ENCODE measurements at places on chromosomes 1 and 21. TPM values are rescaled to one million over a fixed set of nuclear protein-coding genes. Genes with fewer than 3 reads are reported as not detected.

- DNase-seq: peak; percentile 23
Observed at GRCh38 chr1:1462318-1462966, 9.1 kb upstream of the ATAD3B start.

- DNase-seq: no peak
Observed at GRCh38 chr1:56811331-56811730, 7.9 kb downstream of the FYB2 start.

- no peak for DNase-seq
Observed at GRCh38 chr1:91148641-91149069, 126.8 kb upstream of the ZNF644 start.

DNA sequence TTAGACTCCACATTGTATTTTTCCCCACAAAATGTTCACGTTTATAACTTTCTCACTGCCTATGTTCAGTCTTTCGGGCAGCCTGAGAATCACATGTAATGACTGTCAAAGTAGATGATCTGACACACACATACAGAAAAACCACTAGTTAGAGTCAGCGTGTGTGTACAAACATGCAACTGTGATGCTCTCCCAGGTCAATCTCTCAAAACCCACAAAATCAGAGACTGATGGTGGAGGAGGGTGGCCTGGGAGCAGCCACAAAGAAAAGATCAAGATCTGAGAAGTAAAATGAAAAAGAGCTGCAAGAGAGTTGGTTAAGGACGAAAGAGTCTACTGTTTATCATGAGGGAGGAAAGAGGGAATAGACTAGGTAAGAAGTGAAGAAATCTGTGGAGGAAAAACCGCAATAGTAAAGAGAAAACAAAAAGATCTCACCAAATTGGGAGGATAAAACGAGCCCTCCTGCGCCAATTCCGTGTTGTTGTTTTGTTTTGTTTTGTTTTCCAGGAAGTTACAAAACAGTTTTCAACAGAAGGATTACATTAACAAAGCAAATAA is 2.3 kb downstream of the EGLN1 start:
- no peak for DNase-seq

- no peak for DNase-seq
Observed at GRCh38 chr1:160309571-160309970, 24.6 kb upstream of the PEX19 start.

DNA sequence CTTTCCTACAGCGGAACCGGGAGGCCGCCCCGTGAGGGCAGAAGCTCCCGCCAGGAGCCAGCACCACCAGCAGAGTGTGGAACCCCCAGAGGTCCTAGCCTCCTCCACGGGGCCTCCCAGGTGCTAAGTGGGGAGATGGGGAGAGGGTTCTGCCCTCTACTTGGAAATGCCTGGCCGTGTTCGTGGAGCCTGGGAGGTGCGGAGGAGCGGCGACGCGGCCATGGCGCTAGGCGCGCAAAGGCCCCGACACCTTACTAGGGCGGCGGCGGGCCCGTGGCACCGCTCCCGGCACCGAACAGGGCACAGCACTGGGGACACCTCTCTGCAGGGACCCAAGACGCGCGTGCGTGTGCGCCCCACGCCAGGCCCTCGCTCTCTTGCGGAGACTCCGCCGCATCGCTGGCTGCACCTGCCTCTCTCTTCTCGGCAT is 1.3 kb upstream of the CACNA1E start:
- DNase-seq: no peak

GRCh38 chr1:24364975-24365678 is 46.0 kb downstream of the GRHL3 start:
- DNase-seq: no peak

DNA sequence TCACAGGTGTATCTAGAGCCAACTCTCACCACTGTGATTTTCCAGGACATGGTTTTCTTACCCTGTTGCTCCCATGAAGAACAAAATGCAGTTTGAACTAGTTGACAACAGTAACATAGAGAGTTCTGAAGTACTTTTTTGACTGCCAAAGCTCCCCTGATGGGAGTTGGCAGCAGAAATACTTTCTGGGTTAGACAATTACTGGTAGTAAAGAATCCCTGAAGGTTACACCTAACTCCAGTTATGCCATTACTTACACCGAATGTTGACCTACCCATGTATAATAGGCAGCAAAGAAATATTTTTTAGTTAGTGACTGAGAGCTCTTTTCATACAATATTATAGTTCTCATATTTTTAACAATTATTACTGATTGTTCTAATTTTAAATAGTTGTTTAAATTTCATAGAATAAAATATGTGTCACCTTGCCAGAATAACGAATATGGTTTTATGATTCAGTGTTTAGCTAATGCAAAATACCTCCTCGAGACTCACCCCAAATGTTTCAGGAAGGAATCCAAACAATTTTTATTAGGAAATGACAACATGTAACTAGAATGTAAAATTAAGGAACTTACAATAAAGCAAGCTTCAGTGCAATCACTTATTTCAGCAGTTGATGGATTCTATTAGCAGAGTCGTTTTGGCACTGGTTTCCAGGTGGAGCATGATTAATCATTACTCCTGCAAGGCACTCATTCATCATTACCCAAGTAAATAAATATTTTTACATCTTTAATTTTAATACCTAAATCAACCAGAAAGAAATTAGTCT is 237.6 kb downstream of the MRPL39 start:
- no peak for DNase-seq

GRCh38 chr1:150832597-150832996 is 24.5 kb upstream of the CTSK start:
- no peak for DNase-seq

DNA sequence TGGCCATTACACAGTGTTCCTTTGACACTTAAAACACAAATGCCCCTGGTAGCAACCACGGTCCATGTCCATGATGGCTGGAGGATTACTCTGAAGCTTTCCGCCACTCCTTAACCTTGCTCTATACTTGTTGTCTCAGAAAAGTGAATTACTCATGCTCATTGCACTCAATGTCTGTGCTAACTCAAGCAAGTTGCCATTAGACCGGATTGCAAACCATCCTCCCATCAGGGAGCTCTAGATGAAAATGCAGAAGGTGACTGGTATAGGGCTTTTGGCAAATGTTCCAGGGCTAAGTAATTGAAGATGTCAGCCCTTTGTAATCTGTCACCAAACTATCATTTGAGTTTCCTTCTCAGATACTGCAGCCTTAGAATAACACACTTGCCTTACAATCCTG is 1288.3 kb upstream of the B3GALT2 start:
- DNase-seq: no peak

The LCE3D gene
- total RNA-seq: not detected

The TGFB2 gene
- total RNA-seq: not detected

The LCE1F gene
- not detected for total RNA-seq

The MIB2 gene
- 45.7 TPM for total RNA-seq

The HLX gene
- total RNA-seq: not detected

The IGSF21 gene
- not detected for total RNA-seq

The KANK4 gene
- not detected for total RNA-seq

The DDAH1 gene
- total RNA-seq: not detected

The TNFSF18 gene
- not detected for total RNA-seq
